ENCODE measurements at places on chromosomes 13 and 19.

GRCh38 chr13:54486421-54487166 is 1458.0 kb downstream of the OLFM4 start:
- no peak for DNase-seq

- no peak for DNase-seq
Observed at GRCh38 chr13:92379371-92379770, 847.2 kb upstream of the GPC6 start.

GRCh38 chr19:3210347-3211017 is 14.0 kb upstream of the CELF5 start:
- DNase-seq: no peak

DNA sequence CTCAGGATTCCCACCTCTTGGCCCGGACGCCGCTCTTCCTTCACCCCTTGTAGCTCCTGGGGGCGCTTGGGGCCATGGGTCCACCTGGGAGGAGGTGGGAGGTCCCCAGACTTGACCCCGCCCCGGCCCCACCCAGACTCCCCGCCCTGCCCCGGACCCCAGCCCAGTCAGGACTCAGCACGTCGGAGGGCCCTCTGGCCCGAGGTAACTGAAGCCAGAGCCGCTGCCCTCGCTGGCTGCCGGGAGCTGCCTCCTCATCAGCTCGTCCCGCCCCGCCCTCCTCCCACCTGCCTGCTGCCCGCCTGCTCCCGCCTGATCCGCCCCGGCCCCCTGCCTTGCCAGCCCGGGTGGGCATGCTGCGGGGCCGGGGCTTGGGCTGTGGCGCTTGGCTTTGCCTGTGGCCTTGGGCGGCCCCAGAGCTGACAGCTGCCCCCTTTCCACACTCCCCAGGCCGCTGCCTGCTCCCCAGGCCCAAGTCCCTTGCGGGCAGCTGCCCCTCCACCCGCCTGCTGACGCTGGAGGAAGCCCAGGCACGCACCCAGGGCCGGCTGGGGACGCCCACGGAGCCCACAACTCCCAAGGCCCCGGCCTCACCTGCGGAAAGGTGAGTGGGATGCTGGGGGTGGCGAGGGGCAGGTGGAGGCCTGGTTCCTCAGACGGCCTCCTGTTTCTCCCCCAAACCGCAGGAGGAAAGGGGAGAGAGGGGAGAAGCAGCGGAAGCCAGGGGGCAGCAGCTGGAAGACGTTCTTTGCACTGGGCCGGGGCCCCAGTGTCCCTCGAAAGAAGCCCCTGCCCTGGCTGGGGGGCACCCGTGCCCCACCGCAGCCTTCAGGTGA is 9.4 kb downstream of the ARHGAP33 start:
- DNase-seq: no peak

- DNase-seq: no peak
Observed at GRCh38 chr13:65595916-65596315, 1634.2 kb downstream of the PCDH9 start.

DNA sequence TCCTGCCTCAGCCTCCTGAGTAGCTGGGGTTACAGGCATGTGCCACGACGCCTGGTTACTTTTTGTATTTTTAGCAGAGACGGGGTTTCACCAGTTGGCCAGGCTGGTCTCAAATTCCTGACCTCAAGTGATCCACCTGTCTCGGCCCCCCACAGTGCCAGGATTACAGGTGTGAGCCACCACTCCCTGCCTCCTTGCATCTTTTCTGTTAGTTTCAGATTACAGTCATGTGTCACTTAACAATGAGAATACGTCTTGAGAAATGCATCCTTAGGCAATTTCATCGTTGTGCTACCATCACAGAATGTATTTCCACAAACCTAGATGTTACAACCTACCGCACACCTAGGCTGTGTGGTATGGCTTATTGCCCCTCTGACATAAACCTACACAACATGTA is 180.4 kb downstream of the TM9SF2 start:
- DNase-seq: no peak

DNA sequence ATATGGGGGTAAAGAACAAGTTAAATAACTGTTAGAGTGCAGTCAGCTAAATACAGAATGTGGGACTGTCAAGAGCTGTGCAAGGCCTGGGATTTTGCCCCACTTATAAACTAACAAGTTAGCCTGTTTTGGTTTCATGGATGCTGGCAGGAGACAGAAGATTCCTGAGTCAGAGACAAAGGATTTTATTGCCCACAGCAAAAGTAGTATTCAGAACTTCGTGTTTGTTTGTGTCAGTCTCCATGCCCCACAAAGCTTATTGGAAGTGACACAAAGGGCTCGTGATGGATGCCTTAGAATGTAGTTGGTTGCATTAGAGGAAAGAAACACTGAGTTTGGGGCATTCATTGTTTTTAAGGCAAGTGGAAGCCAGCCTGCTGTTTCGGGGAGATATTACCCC is 22.2 kb upstream of the SPRYD7 start:
- no peak for DNase-seq

- no peak for DNase-seq
Observed at GRCh38 chr19:16595097-16595496, 22.9 kb upstream of the SLC35E1 start.

- no peak for DNase-seq
Observed at GRCh38 chr13:85427416-85427815, 371.8 kb downstream of the SLITRK6 start.

DNA sequence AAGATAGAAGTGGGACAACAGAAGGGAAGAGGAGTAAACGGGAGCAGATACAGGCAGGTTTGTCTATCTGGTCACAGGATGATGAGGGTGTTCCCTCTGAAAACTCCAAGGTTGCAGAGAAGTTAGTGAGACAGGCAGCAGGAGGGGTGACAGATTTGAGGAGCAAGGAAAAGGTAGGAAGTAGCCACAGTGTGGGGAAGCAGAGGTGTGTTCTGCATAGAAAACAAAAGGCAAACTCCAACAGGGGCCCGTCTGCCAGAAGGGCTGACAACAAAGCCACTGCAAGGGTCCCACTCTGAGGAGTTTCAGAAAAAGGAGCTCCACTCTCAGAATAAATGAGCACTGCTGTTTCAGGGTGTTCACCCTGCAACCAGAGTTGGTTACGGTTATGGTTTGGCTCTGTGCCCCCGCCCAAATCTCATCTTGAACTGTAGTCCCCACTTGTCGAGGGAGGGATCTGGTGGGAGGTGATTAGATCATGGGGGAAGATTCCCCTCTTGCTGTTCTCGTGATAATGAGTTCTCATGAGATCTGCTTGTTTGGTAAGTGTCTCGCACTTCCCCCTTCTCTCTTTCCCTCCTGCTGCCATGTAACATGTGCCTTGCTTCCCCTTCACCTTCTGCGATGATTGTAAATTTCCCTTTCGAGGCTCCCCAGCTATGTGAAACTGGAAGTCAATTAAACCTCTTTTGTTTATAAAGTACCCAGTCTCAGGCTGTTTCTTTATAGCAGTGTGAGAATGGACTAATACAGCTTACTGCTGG is 32.1 kb downstream of the SMAD9 start:
- no peak for DNase-seq

DNA sequence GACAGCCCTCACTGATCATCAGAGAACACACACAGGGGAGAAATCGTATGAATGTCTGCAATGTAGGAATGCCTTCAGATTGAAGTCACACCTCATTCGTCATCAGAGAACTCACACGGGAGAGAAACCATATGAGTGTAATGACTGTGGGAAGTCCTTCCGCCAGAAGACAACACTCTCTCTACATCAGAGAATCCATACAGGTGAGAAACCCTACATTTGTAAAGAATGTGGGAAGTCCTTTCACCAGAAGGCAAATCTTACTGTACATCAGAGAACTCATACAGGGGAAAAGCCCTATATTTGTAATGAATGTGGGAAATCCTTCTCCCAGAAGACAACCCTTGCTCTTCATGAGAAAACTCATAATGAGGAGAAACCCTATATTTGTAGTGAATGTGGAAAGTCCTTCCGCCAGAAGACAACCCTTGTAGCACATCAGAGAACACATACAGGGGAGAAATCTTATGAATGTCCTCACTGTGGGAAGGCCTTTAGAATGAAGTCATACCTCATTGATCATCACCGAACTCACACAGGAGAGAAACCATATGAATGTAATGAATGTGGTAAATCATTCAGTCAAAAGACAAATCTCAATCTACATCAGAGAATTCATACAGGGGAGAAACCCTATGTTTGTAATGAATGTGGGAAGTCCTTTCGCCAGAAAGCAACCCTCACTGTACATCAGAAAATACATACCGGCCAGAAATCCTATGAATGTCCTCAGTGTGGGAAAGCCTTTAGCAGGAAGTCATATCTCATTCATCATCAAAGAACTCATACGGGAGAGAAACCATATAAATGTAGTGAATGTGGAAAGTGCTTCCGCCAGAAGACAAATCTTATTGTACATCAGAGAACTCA is 32.5 kb downstream of the ZNF567 start:
- no peak for DNase-seq

GRCh38 chr13:102598061-102598460 is 1.3 kb downstream of the TPP2 start:
- DNase-seq: no peak

- no peak for DNase-seq
Observed at GRCh38 chr13:75324413-75324940, 157.5 kb downstream of the TBC1D4 start.

DNA sequence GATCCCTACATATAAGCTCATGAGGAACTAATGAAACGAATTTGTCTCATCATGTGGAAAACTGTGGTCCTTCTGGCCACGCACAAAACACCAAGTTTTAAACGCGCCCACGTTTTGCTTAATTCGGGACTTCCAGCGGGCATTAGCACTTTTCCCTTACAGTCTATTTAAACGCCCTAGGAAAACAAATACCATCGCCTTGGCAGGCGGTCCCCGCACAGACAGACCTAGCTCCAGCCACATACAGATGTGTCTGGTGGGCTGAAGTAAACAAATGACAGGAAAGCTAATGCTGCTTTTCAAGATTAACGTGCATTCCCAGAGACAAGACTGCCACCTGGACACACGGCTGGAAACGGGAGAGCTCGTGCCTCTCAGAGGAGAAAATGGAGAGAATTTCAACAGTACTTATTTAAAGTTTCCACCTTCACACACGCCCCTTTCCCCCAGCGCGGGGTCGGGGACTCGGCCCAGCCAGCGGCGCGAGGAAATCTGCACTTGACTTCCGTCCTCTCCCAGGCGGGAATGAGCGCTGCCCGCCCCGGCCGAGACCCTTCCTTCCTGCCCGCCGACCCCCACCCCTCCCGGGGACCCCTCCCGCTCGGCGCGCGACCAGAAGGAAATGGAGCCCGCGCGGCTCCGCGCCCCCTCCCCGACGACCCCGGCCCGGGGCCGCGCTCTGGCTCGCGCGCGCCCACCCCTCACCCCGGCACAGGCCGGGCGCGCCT is 931 bp downstream of the USP12 start:
- peak; percentile 43 for DNase-seq

DNA sequence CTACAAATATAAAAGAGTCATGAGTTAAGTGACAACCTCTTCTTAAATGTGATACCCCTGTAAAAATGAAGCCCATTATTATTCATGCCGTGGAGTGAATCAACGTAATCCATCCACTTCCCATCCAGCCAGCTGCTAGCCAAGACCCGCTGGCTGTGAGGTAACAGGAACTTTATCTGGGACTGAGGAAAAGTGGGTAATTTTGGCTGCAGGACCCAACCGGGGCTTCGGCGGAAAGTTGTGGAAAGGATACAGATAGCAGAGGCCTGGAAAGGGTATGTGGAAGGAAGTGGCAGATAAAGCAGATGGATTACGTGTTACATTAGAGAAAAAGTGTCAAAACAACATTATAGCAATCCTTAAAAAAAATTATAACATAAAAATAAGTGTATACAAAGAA is 48.3 kb downstream of the SLC7A1 start:
- no peak for DNase-seq

DNA sequence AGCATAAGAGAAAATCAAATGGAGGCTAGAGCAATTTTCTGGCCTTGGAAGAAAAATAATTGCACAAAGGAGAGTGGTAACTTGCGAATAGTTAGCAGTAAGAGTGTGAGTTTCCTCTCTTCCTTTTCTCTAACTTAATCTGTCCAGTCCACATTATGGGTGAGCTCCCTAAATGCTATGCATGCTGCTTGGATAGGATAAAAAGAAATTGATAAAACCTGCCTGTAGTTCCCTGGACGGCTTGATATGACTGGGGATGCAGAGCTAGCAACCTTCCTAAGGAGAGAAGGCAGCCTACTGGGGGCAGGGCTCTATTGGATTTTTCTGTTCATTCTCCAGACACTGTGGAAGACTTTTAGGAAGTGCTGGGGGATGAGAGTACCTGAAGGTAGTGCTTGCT is 311.3 kb downstream of the LMO7 start:
- DNase-seq: no peak

GRCh38 chr13:52933547-52934210 is 85.2 kb upstream of the PCDH8 start:
- DNase-seq: peak; percentile 30

DNA sequence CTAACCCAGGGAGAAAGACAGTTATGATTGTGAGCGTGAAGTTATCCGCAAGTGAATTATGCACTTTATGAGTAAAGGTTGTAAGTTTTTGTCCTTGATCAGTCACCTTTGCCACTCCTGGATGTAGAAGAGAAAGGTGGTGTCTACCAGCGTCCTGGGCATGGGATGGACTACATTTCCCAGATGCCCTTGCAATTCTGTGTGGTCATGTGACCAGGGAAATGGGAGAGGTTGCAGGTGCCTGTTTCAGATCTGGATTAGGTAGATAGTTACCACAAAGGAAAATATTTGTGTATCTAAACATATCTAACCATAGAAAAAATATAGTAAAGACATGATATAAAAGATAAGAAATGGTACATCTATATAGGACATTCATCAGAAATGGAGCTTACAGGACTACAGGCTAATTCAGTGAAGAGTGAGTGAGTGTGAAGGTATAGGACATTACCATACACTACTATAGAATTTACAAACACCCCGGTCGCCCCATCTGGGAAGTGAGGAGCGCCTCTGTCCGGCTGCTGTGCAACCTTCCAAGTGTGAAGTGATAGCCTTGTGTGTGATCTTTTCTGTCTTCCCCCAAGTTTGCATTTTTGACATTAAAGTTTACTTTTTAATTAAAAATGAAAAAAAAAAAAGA is 51.6 kb upstream of the CACNA1A start:
- no peak for DNase-seq

- DNase-seq: no peak
Observed at GRCh38 chr13:40671956-40672764, 5.7 kb upstream of the FOXO1 start.

- no peak for DNase-seq
Observed at GRCh38 chr19:7442423-7442822, 46.4 kb downstream of the PEX11G start.

DNA sequence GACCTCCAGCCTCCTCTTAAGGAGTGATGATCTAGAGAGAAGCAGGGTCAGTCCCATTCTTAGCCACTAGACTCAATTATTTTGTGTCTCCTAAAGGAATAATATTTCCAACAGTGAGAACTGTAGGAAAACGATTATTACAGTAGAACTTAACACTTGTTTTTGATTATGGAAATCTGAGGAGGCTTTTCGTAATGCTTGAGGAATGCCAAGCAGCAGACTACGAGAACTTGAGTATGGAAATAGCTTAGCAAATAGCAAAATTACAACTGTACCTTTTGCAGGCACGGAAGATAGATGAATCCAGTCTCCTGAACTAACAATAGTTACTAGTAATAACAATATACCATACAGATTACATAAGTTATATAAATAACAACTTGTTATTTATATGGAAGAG is 12.2 kb downstream of the BRD4 start:
- DNase-seq: no peak

- DNase-seq: no peak
Observed at GRCh38 chr19:4571305-4571917, 11.9 kb upstream of the SEMA6B start.

GRCh38 chr13:40494513-40494912 is 171.9 kb downstream of the FOXO1 start:
- no peak for DNase-seq
